ENCODE measurements at places on chromosomes 6 and 20.
A peak's percentile ranks its signal among the peaks of the same experiment; 100 is the strongest.

GRCh38 chr6:100346828-100347227, 117.9 kb downstream of the SIM1 start:
- no peak for DNase-seq

- DNase-seq = peak; percentile 46
Observed at GRCh38 chr20:58891086-58891717, 38.7 kb downstream of the GNAS start.

DNA sequence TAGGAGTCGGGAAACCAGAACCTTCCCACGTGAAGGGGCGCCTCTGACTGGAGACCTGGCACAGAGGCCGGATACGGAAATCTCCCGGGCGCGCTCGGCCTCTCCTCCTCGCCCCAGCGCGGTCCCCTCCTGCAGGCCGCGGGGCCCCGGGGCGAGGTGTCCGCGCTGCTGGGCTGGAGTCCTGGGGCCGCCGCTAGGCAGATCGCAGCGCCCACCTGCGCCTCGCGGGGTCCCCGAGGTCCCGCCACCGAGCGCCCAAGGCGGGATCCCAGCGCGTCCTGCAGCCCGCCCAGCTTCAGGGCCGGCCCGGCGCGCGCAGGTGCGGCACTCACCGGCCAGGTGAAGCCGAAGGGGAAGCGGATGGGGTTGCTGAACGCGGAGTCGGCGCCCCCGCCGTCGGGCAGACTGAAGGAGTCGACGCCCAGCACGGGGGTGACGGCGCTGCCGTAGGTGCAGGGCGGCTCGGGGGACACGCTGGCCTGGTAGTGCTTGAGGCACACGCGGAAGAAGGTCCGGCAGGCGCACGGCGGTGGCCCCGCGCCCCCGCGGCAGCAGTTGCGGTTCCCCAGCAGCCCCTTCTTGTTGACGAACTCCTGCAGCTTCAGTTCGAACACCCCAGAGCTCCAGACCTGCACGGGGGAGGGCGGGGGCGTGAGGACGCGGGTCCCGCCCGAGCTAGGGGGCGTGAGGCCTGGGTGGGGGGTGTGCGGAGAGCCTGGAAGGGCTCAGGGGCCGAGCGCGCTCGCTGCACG, 1.5 kb downstream of the DLL1 start:
- DNase-seq = no peak

- no peak for DNase-seq
Observed at GRCh38 chr6:52522151-52522626, 54.7 kb downstream of the TRAM2 start.

DNA sequence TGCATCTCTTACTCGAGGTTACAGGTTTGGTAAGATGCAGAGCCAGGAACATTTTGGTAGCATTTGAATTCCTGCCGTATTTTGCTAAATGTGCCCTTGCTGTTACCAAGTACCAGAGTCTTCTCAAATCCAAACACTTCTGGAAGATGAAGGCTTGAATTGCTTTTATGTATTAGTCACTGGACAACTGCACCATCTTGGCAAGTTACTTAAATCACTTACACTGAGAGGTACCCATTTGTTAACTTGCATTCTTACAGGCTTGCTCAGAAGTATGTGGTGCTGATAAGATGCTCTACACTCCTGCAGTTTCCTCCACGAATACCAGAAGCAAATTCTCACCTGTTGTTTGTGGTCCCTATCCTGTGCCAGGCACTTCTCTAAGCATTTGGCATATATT, 12.7 kb downstream of the IL22RA2 start:
- DNase-seq = no peak

- DNase-seq = no peak
Observed at GRCh38 chr6:39929039-39929732, 5.1 kb downstream of the MOCS1 start.

- no peak for DNase-seq
Observed at GRCh38 chr6:136571496-136571895, 21.3 kb upstream of the MAP7 start.

GRCh38 chr6:165663377-165663735, 315 bp upstream of the PDE10A start:
- no peak for DNase-seq

DNA sequence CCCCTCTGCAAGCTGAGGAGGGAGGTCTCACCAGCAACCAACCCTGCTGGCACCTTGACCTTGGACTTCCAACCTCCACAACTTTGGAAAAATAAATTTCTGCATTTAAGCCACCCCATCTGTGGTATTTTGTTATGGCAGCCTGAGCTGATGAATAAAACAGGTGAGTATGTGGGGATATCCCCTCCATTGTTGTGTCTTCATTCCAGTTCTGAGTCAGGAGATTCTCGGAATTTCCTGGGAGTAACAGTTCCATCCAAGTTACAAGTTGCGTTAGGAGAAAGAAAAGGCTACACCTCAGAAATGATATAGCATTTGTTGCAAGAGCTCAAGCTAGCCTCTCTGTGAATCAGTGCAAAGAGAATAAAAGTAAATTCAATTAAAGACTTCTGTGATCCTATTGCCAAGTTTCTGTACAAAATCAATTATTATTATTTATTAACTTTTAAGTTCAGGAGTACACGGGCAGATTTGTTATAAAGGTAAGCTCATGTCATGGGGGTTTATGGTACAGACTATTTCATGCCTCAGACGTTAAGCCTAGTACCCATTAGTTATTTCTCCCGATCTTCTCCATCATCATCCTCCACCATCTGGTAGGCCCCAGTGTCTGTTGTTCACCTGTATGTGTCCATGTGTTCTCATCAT, 153.0 kb downstream of the NKAIN2 start:
- DNase-seq = no peak

GRCh38 chr20:24873025-24873620, 75.9 kb upstream of the CST7 start:
- no peak for DNase-seq

DNA sequence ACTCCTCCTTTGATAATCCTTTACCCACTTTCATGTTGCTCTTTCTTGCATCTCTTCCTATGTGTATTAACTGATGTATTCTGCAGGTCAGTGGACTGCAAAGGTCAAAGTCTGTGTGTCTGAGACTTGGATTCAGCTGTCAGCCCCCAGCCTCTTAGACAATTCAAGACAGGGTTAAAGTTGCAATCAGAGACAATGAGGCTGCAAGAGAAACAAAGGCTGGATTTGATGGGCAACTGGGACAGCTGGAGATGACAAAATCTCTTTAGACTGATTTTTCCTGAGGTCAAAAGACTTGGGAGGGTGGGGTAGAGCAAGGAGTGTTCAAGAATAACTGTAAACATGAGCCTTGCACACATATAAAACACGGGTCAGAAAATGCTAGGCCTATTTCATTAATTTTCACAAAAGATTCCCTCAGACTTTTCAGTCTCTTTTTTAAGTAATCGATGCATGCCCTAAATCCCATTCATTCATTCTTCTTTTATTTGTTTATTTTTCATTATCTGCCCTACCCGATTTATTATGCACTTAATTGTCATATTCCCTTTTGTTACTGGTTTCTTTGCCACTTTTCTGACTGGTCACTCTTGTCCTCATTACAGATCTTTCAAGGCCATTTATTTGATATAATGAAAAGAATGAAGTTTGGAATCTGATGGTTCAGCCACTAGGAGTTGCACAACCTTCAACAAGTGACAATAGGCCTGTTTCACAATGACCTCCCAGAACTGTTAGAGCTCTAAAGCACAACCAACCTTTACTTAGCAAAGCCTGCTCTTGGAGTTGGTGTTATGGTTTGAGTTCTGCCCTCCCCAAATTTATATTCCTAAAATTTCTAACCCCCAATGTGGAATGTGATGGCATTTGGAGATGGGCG, 33.8 kb upstream of the AKAP12 start:
- DNase-seq = no peak

DNA sequence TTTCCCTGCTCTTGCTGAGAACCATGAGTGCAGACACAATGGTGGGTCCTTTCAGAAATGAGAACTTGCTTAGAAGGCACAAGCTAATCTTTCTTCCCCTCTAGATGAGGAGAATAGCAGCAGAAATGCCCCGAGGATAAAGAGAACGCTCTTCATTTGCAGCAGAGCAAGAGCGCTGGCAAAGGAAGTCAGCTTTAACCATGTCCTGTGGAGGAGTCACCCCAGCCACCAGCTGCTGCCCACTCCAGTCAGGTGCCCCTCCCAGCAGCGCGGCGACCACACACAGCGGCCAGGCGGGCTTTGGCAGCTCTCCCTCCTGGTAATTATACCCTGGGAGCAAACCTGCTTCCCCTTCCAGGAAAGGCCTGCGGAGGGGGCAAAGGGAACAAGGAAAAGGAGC, 42.4 kb upstream of the EMILIN3 start:
- no peak for DNase-seq

DNA sequence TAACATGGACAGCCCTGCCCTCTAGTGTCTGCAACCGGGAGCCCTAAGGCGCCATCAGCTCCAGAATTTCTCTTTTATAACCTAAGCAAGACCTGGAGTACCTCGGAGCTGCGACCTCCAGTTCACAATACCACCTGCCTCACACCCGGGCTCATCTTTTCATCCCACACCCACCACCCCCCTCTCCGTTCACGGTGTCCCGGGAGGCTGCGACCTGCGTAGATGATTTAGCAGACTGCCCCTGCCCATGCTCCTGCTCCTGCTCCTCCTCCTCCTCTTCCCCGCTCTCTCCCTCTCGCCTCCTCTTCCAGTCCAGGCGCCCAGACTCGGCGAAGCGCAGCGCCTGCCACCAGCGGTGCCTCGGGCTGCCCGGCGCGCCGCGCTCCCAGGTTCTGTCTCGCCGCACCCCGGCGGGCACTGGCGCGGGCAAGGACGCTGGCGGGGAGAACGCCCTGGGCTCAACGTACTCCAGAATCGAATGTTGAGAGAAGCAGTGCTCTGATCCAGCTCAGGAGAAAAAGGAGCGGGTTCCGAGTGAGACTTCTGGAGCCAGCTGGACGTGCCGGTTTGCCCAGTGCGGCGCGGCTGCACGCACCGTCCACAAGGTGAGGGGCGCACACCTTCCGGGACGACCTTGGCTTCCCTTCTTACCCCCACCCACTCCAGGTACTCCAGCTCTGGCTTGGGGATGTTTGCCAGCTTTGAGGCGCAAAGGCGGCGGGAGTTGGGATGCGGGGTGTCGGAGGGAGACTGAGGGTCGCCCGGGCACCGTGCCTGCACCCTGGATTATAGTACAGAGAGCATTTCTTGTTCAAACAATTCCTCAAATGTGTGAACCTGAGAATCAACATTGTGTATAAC, at the start of gene HTR1E:
Gene HTR1E, plus strand, starts transcription at position 310 of the 861 bp plus-strand sequence. CDS start 77,807 bp downstream, outside the sequence.
- no peak for DNase-seq

GRCh38 chr6:38831865-38832264, 116.8 kb downstream of the DNAH8 start:
- DNase-seq = no peak

GRCh38 chr6:46014046-46014445, 1.6 kb downstream of the CLIC5 start:
- no peak for DNase-seq

GRCh38 chr6:35596448-35597442, 84.0 kb upstream of the TULP1 start:
- no peak for DNase-seq

GRCh38 chr6:132286298-132287019, 114.8 kb downstream of the MOXD1 start:
- DNase-seq = no peak

GRCh38 chr6:133218852-133219251, 22.3 kb upstream of the EYA4 start:
- no peak for DNase-seq
